NCI-H1417 (cell line): ENCODE measurements at places on chromosomes 4 and X.
A peak's percentile ranks its signal among the peaks of the same experiment; 100 is the strongest.

GRCh38 chr4:167234316-167234881 lies at the start of gene SPOCK3:
SPOCK3 (minus strand) TSS chr4:167234494.
- DNase-seq: no peak

DNA sequence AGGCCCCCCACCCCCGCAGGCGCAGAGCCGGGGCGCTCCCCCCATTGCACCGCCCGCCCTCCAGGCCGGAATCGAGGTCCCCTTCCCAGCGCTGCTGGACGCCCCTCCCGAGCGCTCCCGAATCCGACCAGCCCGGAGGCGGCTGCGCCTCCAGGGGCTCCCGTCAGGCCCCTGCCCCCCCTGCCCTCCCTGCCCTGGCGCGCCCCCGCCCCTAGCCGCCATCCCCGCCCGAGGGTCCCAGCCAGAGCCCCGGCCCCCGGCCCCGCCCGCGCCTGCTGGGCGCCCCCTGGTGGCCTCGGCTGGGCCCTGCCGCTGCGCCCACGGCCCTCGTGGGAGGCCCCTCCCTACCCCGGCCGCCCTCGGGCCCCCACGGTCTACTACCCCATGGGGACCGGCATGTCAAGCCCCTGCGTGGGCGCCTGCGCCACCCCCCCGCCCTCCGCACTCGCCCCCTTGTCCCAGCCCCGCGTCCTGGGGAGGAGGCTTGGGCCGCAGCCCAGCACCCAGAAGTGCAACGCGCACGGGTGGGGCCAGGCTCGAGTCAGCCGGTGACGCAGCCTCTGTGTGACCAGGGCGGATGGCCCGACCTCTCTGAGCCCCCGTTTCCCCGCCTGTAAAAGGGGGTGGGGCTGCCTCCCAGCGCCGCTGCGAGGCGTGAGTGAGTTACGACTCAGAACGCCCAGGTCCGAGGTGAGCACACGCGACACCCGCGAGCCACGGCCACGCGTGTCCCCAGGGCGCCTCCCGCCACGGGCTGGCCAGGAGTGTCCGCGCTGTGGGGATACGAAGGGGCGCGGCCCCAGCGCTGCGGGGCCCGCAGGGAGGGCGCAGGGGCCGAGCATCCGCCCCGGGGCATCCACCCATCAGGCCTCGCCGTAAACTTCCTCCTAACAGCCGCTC lies 104.9 kb downstream of the FAM53A start:
- no peak for DNase-seq

- DNase-seq: peak; percentile 49
These were observed 4.9 kb upstream of the WDFY3 start for GRCh38 chr4:84971319-84971932.

DNA sequence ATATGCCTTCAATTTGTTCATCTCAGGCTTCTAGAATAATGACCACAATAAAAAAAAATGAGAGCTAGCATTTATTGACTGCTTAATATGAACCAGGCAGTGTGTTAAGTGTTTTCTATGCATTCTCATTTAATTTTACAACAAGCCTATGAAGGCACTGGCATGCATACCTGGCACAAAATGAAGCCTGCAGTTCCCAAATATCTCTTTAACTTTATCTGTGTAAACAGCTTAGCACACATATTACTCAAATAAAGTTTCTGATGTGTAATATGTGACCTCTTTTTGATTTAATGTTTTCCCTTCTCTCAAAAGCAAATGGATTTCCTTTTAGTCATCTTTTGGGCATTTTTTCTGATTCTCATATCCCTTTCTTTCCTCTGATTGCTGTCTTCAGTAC lies 671.8 kb downstream of the PCDH7 start:
- no peak for DNase-seq

DNA sequence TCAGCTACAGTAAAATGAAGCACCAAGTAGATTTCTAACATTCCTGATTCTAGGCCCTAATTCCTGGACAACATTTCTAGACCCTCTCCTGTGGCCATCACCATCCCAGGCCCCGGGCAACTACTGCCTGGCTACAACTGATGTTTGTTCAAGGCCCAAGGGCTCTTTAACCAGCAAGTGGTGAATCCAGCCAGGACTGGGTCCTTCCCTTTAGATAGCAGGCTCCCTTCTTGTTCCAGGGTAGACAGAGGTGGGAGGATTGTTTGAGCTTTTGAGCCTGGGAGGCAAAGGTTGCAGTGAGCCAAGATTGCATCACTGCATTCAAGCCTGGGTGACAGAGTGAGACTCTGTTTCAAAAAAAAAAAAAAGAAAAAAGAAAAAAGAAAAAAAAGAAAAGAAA lies 12.7 kb upstream of the AADAT start:
- DNase-seq: no peak

DNA sequence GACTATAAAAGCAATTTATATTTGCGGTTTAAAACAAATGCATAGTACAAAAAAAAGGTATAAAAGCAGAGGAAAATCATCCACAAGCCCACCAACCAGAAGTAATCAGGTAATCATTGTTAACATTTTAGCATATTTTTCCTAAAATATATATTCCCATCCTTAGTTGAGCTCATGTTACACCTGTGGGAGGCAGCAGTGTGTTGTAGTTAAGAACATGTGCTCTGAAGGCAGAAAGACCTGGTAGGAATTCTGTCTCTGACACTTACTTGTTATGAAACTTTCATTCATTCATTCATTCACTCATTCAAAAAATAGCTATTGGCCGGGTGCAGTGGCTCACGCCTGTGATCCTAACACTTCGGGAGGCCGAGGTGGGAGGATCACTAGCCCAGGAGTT lies 15.4 kb upstream of the CDKL5 start:
- DNase-seq: peak; percentile 52

- DNase-seq: no peak
These were observed 82.9 kb upstream of the MED14 start for GRCh38 chrX:40818236-40818635.

DNA sequence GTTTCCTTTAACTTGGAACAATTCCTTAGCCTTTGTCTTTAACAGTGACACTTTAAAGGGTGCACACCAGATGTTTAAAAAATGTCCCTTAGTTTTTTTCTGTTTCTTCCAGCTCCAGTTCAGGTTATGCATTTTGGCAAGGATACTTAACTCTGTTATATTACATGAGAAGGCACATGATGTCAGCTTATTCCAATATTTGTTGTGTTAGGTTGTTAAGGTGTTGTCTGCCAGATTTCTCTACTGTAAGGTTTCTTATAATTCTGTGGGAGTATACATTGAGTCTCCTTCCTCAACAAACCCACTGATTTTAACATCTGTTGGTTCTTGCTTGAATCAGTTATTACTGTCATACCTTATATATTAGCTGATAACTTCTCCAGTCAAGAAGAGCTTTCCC lies 33.3 kb downstream of the REST start:
- DNase-seq: no peak

- no peak for DNase-seq
These were observed 85.0 kb upstream of the MYOZ2 start for GRCh38 chr4:119050527-119051090.

DNA sequence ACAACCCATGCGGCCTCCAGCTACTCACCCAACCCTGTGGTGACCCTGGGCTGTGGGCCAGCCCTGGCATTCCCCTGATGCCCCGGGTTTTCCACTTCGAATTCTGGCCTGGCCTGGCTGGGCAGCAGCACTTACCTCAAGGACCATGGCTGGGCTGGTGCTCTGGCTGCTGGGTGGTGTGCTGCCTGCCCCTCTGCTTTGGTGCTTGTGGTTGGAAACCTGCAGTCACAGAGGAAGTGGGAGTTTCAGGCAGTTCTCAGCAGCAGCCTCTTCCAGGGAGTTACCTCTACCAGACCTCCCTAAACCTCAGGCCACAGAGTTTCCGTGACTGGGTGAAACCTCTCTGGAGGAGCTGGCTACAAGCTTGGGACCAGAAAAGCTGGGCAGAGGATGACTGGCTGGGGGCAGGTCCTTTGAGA lies at the start of gene CXCR3:
CXCR3 (minus strand) TSS at position 209 of the 419 bp plus-strand sequence; CDS start at position 147, 62 bp downstream.
- DNase-seq: no peak

DNA sequence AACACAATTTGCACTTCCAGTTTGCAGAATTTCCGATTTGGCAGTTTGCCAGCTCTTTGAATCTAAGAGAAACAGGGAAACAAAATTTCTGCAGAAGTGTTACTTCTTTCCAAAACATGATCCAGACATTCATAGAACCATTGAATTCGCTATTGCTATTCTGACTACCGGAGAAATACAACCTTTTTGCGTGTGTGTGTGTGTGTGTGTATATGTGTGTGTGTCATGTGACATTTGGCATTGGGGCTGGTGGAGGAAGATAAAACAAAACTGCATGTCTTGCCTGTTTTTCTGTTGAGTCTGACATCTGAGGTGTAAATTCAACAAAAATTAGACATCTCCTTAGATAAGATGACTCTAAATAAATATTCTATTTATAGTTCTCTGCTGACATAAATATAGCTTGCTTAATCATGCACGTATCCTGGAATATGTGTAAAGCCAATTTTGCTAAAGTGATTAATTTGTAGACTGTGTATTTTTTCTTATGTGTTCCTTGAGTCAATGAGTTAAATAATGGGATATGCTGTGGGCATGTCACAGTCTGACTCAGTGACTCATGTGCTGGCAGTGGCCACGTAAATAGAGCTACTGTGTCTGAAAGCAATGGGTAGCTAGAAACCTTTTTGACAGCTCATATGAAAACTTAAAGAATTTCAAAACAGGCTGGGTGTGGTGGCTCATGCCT lies 98.9 kb downstream of the HPGD start:
- DNase-seq: peak; percentile 2

DNA sequence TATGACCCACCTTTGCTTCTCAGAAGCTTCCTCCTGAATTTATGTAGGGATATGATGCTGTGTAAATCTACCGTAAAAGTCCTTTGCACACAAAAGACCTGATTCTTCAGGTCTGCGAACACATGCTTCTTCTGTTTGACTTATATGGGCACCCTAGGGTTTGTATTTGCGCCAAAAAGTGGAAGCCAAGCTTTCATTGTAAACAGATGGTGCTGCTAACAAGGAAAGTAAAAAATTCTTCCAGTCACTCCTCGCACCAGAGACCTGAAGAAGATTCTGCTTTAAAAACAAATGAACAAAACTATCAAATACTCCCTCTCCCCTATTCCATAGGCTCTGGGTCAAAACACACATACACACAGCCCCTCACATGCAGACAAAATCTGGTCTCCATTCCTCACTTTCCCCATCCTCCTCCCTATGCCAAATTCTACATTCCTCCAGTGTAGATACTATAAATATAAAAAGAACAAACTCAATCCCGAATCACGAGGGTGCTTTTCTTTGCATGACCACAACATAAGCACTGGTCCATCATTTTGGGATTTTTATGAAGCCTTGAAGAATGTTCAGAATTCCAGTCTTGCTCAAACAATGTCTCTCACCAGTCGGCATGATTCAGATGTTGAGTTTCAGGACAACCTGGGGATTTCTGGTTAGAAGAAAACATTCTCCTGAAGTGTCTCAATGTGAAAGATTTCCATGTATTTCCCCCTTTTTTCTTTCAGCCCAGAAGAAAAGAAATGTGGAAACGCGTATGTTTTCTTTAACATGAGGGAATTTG lies 125.1 kb downstream of the PALLD start:
- no peak for DNase-seq

GRCh38 chrX:66012094-66012534 lies 27.8 kb downstream of the VSIG4 start:
- DNase-seq: no peak

- DNase-seq: no peak
These were observed 21.2 kb downstream of the WDR1 start for GRCh38 chr4:10095296-10095991.

DNA sequence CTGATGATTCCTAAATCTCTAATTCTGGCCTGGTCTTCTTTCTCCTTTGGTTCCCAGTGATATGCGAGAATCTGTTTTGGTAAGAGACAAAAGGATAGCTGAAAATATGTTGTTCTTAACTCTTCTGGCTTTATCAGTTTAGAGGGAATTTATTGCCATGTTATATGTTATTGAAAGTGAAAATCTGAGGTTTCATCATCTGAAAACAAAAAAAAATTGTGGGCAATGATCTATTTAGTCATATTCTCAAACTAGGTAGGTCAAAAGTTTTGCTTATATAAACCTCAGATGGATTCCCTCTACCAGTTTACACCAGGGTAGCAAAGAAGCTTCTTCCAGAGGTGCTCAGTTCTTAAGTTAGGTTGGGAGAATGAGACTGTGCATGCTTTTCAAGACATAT lies 103.6 kb downstream of the ITM2A start:
- DNase-seq: no peak

DNA sequence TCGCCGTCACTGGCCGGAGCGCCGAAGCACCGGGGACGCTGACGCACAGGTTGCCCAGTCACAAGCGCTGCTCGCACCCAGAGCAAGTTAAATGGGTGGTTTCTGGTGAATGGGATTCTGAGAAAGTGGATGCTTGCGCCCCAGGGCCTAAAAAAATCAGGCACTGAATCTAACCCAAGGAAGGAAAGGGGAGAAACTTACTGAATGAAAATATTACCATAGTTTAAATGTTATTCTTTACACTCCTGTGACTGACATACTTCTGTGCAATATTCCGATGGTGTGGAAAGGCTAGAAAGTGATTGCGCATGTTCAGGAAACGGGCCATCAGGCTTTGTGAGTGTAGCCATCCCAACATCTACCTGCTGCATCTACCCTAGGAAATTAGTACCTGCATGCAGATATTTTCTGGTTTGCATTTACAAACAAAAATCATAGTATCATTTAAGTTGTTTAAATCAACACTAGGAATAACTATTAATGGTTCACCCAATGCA lies 838 bp upstream of the ABCG2 start:
- peak; percentile 40 for DNase-seq

DNA sequence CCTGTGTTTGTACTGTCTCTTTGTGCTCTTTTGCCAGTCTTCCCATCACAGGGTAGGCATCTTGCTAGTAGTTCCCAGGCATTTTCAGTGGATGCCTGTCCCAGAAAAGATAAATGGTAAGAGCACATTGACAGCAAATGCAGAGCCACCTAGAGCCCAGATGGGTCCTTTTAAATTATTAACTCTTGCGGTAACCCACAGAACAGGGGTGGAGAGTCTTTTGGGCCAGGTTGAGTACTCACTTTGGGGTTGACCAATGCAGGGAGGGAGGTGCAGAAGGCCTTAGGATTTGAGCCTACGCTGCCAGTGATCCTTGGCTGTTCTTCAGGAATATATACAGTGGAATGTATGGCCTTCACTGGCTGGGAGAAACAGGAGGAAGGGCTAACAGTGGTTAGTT lies 173.8 kb downstream of the MSN start:
- DNase-seq: no peak

- DNase-seq: no peak
These were observed 349.7 kb upstream of the NOCT start for GRCh38 chr4:138665851-138666250.

GRCh38 chr4:34922325-34922724 lies 1322.0 kb downstream of the ARAP2 start:
- DNase-seq: no peak

GRCh38 chr4:38495446-38495845 lies 168.6 kb upstream of the KLF3 start:
- DNase-seq: no peak

DNA sequence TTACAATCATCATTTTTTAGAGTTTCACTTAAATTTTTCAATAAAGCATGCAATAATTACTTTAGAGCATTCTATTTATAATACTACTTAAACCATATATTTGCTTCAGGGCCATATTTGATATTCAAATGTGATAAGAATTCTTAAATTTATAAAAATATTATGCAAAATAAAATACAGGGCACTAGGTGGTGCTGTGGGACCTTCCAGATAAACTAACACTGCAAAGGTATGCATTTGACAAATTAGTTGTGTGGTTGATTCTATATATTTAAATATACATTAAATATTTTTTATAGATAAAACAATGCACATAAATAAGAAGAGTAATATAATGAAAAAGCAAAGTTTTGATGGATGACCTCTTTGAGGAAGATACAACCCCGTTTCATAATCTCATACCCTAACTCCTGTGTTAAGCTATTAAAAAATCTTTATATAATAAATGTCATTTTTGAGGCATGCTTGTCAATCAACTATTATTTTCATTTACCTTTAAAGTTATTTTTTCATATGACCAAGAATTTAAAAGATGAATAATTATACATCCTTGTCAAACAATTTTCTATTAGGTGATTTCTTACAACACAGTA lies 128.4 kb downstream of the REELD1 start:
- peak; percentile 38 for DNase-seq
